ENCODE measurements at places on chromosomes 4 and X.

DNA sequence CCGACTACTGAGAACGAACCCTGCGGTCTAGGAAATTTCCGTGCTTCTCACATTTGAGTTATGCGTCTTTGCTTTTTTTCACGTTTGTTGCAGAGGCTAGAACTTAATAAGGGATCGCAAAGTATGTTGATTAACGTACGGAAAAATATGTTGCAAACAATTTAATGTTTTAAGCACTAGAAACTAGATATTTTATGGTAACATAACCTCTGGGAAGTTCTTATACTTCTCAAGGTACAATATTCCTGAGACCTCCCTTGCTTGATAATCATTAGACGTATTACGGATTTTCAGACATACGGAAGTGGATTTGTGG lies 639 bp upstream of the PRDM5 start:
- no peak for DNase-seq

DNA sequence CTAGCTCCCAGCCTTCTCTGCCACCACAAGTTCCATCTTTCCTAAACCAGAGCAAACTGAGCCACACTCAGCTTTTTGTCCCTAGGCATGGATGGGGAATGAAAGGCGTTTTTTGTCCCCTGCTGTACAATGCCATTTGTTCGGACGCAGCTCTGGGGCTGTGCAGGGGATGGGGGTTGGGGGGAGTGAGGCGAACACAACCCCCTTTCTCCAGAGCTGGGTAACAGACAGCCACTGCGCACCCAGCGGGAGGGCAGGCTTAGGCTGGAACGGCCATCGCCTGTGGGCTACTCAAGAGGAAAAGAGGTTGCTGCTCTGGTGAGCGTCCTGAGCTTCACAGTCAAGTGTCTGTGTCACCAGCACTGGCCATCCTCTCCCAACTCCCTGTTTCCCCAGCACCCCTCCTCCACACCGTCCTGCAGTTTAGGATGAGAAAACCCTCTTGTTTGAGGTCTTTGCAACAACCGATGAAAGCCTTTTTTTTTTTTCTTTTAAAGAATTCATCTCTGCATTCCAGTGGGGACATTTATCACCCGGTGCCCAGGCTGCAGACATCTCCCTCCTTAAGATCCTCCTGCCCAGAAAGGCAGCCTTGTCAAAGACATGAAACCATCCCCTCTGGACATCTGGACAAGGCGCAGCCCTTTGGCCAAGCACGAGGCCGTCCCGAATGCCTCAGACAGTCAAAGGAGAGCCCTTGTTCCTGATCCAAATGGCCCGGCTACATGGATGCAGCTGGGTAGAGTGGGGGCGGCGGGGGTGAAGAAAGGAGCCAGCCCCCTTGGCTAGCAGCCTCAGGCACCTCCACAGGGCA lies 419.6 kb downstream of the BCOR start:
- no peak for DNase-seq

DNA sequence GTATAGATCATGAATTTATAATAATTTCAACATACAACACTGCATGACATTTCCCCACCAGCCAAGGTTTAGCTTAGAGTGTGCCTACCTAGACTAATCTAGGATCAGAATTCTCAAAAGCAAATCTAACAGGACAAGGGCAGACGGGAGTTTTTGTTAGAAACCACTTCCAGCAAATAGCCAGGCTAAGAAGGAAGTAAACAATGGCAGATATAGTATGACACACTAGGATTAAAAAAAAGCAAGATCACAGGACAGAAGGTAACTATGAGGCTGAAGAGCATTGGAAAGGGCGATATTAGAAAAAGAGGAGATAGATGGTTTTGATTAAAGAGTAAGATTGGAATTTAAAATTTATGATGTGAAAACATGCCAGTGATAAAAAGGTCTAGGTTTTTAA lies 124.8 kb downstream of the LRBA start:
- DNase-seq, result no peak

GRCh38 chr4:151785484-151786157 lies 24.8 kb upstream of the GATB start:
- no peak for DNase-seq

- DNase-seq, result no peak
Measured at GRCh38 chr4:165085946-165086345, 26.7 kb downstream of the TMEM192 start.

DNA sequence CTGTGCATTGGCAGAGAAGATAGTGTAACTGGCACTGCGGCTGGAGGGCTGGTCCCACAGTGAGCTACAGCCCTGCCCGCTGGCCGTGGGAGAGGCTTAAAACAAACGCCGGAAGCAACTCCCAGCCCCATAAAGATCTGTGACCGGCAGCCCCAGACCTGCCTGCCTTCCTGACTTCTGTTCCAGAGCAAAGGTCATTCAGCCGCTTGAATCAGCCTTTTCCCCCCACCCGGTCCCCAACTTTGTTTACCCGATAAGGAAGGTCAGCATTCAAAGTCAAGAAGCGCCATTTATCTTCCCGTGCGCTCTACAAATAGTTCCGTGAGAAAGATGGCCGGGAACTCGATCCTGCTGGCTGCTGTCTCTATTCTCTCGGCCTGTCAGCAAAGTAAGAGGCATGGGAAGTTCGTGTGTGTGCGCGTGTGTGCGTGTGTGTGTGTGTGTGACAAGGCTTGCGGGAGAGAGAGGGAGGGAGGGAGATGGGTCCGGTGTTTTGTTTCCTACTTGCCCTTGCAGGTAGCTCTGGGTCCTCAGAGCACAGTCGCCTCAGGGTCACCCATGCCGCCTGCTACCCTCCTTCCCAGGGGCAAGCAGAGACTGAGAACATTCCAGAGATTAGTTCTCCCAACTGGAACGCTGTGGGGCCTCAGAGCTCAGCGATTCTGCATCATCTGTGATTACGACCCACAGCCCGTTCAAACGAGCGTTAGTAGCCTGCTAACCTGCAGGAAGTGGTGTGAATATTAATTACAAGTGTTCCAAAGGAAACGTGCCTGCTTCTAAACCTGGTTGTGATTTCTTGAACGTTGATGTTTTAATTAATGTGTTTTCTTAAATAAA lies at the start of gene MGST2:
MGST2 (plus strand) TSS at position 130 of the 840 bp plus-strand sequence; CDS start at position 331, 201 bp downstream.
- DNase-seq, result peak; percentile 64

GRCh38 chr4:148120216-148120615 lies 322.0 kb downstream of the NR3C2 start:
- DNase-seq, result peak; percentile 38

- no peak for DNase-seq
Measured at GRCh38 chrX:13803116-13803515, 13.8 kb downstream of the GPM6B start.

DNA sequence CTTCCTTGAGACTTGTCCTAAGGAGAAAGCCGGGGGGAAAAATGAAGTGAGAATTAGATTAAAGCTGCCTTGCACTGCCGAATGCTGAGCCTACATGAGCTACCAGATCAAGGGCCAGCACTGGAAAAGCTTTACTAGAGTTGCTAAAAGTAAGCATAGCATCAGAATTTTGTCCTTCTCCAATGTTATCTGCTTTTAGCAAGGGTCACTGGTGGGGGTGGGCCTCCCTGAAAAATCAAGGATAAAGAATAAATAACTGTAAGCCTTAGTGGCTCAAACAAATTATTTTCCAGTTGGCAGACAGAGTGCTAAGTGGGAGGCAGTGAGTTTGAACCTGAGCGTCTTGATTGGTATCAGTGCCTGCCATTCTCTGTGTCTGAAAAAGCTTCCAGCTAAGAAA lies 310.5 kb upstream of the PITX2 start:
- no peak for DNase-seq

- DNase-seq, result no peak
Measured at GRCh38 chrX:11097933-11098332, 13.2 kb upstream of the HCCS start.

DNA sequence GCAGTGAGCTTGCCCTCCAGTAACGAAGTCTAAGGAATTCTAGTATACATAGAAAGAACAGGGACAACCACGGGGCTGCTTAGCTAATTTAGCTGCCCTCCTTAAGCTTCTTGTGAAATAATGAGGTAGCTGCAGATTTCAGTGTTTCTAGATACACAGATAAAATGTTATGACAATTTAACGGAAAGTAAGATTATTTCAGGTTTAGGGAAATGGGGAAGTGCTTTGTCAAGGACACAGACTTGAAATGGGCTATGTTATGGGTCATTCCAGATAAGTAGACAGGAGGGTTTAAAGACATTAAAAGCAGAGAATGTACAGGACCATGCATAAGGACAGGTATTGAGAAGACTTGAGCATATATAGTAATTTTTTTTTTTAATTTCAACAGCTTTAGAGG lies 34.2 kb upstream of the ZNF518B start:
- no peak for DNase-seq

DNA sequence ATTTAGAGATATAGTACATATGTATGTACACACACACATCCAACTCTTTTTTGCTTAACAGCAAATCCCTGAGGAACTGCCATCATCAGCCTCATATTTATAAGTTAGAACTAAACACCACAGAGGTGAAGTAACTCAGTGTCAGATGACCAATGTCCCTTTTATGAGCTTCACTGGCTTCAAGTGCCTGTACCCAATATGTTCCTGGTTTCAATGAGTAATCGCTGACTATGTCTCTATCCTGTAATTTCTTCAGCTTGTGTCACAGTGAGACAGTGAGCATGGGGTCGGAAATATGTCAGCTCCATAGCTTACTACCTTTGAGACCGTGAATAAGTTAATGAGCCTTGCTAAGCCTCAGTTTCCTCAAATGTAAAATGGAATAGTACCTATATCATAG lies 136.2 kb upstream of the RASGEF1B start:
- peak; percentile 28 for DNase-seq

GRCh38 chrX:14079891-14080430 lies 50.3 kb upstream of the GEMIN8 start:
- DNase-seq, result peak; percentile 23

DNA sequence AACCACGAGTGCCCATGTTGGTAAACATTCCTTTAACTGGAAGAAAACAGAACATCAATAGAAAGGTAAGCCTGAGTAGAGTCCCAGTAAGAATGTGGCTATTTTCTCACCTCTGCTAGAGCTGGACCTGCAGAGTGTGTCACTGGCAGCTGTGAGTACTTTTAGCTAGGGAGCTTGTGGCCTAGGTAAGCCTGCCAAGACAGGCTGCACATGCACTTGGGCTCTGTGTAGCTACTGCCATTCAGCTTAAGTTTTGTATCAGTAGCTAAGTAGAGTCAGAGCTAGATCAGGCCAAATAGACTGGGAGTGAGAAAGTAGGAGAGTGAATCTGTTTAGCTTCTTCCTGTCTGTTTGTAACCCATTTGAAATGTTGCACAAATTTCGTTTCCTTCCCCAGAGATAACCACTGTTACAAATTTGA lies 35.3 kb downstream of the RBPJ start:
- DNase-seq, result peak; percentile 44

DNA sequence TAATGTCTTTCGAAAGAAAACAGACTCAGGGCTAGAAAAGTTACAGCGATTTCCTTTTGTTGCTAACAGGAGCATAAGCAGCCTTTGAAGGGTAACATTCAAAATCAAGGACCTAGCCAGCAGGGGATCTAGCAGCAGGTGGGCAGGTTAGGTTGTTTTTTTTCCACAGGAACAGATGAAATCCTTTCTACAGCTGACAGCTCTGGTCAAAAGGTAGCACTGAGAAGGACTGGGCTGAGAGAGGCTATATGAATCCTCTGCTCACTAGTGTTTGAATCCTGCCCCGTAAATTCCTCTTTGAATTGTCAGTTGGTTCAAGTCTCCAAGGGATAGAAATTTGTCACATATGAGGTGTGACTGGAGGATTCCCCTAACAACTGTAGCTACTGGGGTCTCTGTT lies 188.2 kb downstream of the SH2D1A start:
- no peak for DNase-seq

GRCh38 chrX:47380268-47380667 lies 9.9 kb downstream of the ZNF157 start:
- no peak for DNase-seq

- DNase-seq, result no peak
Measured at GRCh38 chrX:42943051-42943974, 165.3 kb upstream of the PPP1R2C start.

GRCh38 chr4:119205690-119206089 lies 6.8 kb upstream of the USP53 start:
- no peak for DNase-seq

DNA sequence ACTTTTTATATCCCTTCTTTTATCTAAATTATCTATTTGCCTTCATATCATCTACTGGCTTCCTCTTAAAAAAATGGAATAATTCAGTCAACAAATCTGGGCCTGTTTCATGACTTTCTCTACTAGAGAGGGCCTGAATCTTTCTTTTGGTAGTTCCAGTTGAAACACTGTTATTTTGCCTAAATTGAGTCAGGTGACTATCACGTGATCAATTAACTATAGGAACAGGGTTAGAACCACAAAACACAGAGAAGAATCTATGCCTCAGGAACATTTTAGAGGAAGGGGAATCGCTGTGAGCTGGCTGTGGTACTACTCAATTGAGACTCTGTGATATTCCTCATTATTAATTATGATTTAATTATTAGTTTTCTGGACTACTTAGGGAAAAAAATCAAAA lies 736.7 kb upstream of the PITX2 start:
- no peak for DNase-seq

DNA sequence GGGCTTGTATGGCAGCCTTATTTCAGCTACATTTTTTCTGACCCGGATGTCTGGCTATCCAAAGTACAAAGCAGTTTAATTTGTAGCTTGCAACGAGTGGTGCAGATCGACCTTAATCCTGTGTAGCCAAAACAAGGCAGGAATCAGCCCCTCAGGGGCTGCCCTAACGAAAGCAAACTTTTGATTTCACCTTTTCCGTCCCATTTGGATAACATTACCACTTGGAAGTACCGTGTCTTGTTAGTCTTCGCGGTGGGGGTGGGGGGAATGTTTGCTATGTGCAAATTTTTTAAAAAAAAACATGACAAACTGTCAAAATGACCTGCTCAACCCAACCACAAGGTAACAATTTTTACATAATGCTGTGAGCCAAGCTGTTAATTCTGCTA lies 766 bp upstream of the DNAJB14 start:
- DNase-seq, result no peak

DNA sequence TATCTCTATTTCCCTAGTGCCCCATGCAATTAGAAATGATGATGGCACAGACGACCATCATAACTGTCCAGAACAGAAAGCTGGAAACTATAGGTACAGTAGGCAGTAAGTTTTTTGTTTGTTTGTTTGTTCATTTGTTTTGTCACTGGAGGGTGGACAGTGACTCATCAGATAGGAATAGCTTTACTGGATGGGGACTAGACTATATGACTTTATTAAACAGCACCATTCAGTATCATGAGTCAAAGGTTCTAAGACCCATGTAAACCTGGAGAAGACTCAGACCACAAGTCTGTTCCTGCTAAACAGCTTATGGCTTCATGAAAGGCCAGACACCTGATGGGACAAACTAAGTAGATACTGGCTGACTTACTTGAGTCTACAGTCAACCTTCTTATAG lies 38.4 kb downstream of the PLAC1 start:
- no peak for DNase-seq

GRCh38 chr4:153166716-153167501 lies 37.3 kb upstream of the TRIM2 start:
- no peak for DNase-seq

DNA sequence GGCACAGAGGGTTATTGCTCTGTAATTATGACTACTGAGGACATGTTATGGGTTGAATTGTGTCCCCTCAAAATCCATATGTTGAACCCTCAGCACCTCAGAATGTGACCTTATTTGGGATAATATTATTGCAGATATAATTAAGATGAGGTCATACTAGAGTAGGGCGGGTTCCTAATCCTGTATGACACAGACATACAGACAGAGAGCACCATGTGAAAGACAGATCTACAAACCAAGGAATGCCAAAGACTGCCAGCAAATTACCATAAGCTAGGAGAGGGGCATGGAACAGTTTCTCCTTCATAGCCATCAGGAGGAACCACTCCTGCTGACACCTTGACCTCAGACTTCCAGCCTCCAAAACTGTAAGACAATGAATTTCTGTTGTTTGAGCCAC lies 115.2 kb upstream of the OTUD4 start:
- DNase-seq, result no peak

All from foreskin keratinocyte (primary cell).